ENCODE measurements at places on chromosomes 7 and 10.

- DNase-seq = no peak
These were observed 18.1 kb downstream of the SHH start for GRCh38 chr7:155794196-155794595.

DNA sequence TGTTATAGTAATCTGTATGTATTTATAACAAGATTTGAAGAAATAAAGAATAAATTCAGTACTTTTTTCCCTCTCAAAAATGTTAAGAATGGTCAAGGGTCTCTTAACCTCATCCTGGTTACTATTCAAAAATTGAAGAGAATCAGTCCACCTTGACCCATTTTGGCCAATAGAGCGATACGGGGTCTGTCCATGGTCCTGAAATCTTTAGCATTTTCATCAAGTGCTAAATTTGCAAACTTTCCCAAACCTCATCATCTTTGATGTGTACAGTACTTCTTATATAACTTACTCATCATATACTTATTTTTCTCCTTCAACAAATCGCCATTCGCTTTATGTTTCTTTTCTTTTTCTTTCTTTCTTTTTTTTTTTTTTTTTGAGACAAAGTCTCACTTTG, 23.6 kb downstream of the TMEM178B start:
- no peak for DNase-seq

DNA sequence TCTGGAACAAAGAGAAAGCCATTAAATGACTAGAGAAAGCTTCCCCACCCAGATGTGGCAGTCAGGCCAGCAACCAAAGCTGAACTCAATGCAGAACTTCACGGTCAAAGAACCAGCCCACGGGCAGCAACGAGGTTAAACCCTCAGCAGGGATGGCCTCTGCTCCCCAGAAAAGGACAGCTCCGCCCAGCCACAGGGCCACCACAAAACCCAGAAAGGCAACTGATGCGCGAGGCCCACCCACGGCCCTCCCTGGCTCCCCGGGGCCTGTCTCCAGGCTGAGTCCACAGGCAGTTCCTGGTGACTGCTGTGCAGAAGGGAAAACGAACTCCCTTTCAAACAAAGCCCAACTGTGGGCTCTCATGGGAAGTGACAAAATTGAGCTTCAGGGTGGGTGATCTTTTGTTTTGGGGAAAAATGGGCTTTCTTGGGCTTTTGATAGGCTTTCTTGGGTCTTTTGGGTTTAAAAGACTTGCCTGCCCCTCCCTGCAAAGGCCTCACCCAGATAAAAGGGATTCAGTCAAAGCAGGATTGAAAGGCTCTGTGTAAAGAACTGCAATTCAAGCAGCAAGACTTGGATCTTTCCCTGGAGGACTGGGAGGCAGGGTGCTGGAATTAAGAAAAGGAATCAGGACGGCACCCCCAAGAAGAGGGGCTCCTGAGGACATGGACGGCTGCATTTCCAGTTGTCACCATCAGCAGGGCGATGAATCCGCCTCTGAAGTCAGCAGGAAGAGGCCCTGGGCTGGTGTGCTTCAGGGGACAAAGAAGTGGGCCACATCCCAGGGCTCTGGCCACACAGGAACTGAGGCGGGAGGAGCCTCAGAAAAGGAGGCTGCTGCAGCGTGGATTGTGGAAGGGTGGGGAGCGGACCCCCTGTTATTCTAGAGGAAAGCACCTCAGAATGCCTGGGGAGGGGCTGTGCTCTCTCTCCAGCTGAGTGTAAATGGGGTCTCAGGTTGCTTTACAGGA, 209.9 kb downstream of the USP6NL start:
- peak; percentile 60 for DNase-seq

GRCh38 chr10:123011987-123012386, 3.2 kb downstream of the ACADSB start:
- no peak for DNase-seq

DNA sequence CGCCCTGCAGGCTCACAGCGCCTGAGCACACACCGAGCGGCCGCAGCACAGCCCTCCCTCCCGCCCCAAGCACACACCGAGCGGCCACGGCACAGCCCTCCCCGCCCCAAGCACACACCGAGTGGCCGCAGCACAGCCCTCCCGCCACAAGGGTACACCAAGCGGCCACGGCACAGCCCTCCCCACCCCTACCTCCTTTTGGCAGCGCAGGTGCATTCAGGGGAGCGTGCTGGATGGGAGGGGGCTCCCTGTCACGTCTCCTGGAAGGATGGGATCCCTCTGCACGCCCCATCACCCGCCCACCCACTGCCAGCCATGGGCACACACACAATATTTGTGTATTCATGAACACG, 482.6 kb downstream of the DNAJB6 start:
- DNase-seq = no peak

DNA sequence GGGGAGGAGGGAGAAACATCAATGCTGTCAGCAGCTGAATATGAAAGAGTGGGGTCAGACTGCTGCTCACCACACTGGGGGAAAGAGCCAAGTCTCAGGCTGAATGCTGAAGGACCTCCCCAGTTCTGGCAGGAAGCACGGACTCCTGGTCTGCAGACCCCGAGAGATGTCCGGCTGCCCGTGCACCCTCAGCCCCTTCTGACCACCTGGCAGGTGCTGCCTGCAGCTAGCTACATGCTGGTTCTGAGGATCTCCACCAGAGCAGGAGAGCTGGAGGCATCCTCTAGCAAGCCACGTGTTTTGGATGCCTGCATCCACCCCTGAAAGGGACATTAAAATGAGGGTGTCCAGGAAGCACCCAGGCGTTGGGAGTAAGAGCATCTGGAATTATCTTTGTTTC, 74.2 kb downstream of the HTR5A start:
- DNase-seq = no peak

DNA sequence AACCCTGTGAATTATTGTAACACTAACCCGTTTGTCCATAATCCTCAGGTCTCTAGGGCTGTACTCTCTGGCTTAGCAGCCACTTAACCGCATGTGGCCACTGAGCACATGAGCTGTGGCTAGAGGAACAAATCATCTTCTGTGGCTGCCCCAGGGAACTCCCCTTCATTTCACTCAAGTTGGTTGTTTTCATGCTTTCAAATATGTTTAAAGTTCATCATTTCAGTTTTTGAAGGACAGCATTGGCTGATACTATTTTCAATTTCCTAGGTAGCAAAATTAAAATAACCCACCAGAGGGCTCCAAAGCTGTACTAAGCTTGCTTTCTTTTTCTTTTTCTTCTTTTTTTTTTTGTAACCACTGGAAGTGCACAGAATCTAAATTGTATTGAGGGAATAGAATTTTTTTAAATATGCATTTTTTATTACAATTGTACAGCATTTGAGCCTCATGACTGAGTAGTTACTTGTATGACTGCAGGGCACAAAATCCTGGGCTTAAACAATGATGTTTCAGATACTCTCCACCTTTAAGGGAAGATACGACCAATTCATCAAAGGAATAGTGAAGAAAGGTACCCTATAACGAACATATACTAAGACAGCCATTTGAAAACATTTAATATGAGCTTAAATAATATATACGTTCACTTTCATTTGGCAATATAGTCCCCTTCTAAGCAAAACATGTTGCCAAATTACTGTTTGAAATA, 38.6 kb downstream of the MRC1 start:
- no peak for DNase-seq

- no peak for DNase-seq
These were observed 703.2 kb downstream of the XPNPEP1 start for GRCh38 chr10:109219935-109220605.

DNA sequence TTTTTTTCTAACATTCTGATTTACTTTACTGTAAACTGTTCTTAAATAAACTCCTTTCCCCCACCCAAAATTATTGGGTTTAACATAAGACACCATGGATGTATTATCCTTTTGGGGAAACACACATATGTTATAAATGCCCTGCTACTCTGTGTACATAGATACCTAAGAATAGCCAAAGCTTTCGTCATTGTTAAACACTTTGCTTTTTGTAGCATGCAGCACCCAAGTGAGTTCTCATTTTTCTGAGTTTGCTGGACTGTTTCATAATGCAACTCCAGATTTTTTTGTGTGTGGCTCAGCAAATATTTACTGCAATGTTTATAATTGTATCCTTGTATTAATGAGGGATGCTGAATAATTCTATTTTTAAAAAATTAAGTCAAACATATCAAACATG, 86.9 kb downstream of the VTI1A start:
- no peak for DNase-seq

DNA sequence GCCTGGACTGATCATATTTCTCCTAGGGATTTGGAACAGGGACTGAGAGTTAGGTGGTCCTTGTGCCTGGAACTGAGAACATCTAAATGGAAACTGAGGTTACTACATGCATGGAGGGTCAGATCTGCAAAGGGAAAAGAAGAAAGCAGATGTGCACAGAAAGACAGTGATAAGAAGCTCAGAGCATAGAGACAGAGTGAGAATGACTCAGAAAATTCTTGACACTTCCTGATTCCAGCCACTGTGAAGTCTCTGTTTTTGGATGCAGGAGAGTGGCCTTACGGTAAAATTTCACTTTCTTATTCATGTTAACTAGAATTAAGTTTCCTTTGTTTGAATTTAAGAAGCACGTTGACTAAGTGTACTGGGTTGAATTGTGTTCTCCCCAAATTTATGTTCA, 241.7 kb downstream of the TMEM26 start:
- no peak for DNase-seq

DNA sequence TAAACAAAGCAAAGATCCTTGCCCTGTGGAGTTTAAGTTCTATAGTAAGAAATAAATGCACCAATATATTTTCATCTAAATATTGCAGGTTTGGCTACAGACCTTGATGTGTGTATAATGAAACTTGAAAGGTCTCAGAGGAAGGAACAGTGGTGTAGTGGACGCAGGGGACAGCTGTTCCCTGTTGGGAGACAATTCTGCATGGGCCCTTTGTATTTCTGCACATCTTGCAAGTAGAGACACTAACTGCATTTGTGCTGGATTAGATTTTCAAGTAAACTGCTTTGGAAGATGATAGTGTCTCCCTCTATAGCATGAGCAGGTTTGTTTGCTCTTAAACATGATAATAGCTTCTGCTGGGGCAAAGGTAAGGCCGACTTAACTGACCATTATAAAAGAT, 57.5 kb upstream of the FAM133B start:
- DNase-seq = no peak

DNA sequence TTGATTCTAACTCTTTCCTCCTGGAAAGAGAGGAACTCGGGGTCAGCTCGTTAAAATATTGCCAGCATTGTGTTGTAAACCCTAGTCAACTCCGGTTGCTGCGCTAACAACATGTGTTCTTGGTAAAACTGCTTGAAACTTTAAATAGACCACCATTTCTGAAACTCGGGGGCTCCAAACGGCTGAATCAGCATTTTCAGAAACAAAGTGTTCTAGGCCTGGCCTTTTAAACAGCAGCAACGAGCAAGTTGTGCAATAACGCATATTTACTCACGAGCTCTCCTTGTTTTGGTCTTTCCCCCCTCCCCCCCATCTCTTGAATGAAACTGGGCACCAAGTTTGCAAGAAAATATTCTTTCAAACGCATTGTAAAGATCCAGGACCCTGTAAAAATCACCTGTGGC, 9.2 kb upstream of the GRB10 start:
- no peak for DNase-seq

DNA sequence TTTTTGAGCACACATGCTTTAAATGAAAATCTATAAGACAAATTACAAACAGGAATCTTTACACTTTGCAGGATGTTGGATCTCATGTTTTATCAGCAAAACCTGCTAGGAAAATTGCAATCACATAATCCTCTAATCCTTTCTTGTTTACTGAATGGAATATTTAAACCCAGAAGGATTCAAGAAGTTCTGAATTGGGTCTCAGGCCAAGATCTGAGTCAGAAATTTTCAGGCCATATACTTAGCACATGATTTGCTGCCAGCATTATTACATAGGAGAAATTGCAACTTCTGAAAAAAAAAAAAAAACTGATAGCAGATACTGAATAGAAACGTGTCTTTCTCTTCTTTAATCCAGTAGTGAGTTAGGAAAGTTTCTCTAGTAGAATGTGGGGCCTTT, 1005.3 kb upstream of the POT1 start:
- DNase-seq = no peak

DNA sequence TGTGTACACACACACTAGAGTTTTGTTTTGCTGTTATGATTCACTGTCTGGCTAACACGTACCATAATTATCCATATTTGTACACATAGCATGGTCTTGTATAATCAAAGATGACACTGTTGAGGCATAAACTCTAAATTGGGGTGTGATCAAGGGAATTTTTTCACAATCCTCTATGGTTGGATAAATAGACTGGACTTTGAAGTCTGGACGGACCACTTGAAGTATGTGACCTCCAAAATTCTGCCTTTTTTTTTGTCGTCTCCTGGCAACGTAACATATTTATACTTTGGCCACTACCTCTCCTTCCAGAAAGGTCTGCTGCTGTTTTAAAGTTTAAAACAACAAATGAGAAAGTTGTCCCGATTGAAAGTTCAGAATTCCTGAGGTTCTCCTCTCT, 193.4 kb downstream of the CACNB2 start:
- no peak for DNase-seq

- no peak for DNase-seq
These were observed 80.5 kb downstream of the ELAPOR2 start for GRCh38 chr7:86978808-86979506.

GRCh38 chr7:152382244-152382643, 53.6 kb downstream of the KMT2C start:
- no peak for DNase-seq

GRCh38 chr7:120421151-120421651, 148.2 kb downstream of the KCND2 start:
- DNase-seq = no peak

GRCh38 chr10:43013065-43013464, 63.8 kb upstream of the RET start:
- DNase-seq = no peak

DNA sequence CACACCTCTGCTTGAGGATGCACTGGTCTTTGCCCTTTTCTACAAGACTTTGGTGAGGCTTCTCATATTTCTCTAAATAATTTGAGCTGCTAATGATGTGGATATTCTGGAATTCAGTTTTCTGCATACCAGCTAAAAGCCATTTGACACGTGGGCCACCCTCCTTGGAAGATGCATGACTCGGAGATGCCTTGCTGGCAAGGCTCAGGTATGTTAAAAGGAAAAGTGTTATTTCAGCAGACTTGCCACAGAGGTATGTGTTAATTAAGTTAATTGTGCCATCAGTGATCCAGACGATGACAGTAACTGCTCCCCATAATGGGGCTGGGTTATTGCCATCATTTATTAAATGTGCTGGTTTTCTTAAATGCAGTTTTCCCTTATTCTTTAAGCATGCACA, 8.8 kb upstream of the GFRA1 start:
- DNase-seq = no peak

DNA sequence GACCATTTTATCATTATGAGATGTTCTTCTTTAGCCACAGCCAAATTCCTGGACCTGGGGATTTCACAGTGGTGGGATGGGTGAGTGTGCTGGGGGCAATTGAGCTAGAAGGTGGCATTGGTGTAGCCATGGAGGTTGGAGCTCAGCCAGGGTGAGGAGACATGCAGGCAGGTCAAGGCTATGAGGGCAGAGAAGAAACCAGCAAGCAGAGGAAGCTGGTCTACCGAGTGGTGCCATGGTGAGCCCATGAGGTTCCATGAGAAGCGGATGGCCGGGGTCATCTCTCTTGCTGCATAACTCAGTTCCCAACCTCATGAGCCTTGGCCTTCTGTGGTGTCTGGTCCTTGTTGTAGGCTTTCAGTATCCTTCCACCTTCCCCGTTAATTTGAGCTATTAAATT, 91.4 kb downstream of the CARD11 start:
- DNase-seq = peak; percentile 15

GRCh38 chr10:22552888-22553378, 161.4 kb downstream of the PIP4K2A start:
- DNase-seq = no peak

GRCh38 chr7:148722340-148723165, 23.9 kb downstream of the CUL1 start:
- no peak for DNase-seq

Data from activated CD8-positive, alpha-beta memory T cell treated with anti-CD3 and anti-CD28 coated beads, Interleukin-2, amount 10 ng/mL, durations not matched to agents 7 days and 5 days (primary cell).